ENCODE measurements at places on chromosomes 1 and 21.

- DNase-seq, result no peak
Observed at GRCh38 chr21:16402752-16403151, 673.0 kb downstream of the USP25 start.

DNA sequence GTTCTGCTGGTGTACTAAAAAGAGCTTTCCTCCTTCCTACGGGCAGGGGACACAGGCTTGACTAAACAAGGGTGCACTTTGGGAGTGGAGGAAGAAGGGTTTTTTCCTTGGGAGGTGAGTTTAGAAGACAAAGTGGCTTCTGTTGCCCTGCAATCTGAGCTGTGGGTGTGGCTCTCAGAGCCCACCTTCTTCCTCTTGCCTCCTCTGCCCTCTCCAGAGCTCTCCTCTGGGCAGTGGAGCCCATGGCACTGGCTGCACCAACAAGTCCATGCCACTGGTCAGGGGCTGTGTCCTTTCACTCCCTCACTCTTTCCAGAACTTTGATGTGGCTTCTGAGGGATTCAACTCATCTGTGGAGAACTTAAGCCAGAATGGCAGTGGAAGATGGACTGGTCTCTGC, 25.6 kb upstream of the PSMB2 start:
- DNase-seq, result no peak

DNA sequence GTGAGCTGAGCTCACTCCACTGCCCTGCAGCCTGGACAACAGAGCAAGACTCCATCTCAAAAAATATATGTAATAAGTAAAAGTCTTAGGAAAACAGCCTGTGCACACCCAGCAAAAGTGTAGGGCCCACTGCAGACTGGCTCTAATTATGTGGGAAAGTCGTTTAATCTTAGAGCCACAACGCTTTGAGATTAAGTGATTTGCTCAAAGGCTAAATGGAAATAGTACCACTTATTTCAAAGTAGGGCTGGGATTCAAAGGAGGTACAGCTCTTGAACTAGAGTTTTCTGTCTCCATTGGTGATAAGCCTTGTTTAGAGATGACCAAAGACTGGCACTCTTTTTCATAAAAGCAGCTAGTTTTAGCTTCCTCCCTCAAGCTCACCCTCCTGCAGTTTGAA, 2.2 kb downstream of the TACSTD2 start:
- DNase-seq, result no peak

DNA sequence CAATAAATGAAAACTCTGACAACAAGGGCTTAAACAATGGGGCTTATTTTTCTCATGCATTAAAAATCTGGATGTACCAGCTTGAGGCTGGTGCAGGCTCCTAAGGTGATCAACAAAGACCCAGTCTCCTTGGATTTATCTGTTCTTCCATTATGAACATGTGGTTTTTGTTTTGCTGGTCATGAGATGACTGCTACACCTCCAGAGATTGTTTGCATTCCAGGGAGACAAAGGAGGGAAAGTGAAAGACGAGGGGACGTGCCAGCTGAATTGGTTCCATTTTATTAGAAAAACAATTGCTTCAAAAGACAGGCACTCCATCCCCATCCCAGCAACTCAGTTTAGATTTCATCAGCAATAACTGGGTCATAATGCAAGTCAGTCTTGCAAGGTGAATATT, 90.9 kb upstream of the KCNK1 start:
- DNase-seq, result no peak

- no peak for DNase-seq
Observed at GRCh38 chr1:151062741-151063371, 2.7 kb downstream of the MLLT11 start.

DNA sequence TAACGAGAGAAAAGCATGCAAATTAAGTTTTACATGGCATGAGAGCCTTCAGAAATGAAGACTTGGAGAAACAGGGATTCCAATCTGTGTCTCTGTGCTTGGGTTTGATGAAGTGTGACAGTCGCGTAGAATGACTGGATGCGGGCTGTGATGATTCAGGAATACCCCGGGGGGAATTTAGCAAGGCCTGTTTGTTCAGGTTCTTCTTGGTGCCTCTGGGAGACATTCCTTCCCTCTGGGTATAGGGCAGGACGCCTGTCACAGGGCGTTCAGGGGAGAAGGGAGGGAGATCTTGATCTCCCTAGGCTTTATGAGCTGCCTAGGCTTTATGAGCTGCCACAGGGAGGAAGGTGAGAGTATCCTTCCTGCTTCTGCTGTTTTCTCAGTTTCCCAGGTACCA, 36.6 kb downstream of the DOP1B start:
- no peak for DNase-seq

GRCh38 chr1:171252482-171252881, 4.2 kb downstream of the FMO1 start:
- DNase-seq, result peak; percentile 4

GRCh38 chr21:27298465-27298864, 331.6 kb upstream of the ADAMTS5 start:
- peak; percentile 95 for DNase-seq

DNA sequence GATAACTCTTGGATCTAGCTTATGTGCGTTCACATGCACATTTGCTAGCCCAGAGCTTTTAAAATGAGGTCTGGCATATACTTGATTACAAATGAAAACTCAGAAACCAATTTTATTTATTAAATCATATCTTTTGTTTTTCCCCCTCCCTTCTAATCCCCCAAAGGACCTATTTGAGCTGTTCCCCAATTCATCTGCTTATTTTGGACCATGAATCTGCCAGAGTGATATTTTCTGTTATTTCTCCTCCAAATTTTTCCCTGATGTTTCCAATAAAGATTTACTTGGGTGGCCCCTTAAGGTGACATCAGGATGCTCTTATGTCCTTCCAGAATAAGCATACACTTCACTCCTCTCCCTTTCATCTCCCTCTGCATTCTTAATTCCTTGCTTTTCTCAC, 123.4 kb downstream of the SYT2 start:
- DNase-seq, result no peak

DNA sequence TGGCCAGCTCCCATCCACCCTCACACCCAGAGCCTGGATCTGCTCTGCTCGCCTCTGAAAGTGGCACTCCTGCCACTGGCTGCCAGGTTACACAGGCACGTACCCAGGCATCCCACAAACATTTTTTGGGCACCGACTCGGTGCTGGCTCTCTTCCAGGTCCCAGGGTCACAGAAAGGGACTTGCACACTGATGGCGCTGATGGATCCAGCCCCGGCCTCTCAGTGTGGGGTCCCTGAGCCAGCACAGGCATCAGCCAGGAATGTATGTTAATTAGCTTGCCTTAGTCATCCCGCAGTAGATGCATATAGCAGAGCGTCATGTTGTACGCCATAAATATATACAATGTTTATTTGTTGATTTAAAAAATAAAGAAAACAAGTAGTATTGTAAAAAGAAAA, 537.2 kb downstream of the NPHP4 start:
- DNase-seq, result no peak
